ENCODE measurements at places on chromosomes 3 and 15.

GRCh38 chr15:34701536-34701935, 53.3 kb downstream of the GJD2 start:
- DNase-seq, result no peak

GRCh38 chr3:79038057-79038456, 729.7 kb downstream of the ROBO1 start:
- no peak for DNase-seq

DNA sequence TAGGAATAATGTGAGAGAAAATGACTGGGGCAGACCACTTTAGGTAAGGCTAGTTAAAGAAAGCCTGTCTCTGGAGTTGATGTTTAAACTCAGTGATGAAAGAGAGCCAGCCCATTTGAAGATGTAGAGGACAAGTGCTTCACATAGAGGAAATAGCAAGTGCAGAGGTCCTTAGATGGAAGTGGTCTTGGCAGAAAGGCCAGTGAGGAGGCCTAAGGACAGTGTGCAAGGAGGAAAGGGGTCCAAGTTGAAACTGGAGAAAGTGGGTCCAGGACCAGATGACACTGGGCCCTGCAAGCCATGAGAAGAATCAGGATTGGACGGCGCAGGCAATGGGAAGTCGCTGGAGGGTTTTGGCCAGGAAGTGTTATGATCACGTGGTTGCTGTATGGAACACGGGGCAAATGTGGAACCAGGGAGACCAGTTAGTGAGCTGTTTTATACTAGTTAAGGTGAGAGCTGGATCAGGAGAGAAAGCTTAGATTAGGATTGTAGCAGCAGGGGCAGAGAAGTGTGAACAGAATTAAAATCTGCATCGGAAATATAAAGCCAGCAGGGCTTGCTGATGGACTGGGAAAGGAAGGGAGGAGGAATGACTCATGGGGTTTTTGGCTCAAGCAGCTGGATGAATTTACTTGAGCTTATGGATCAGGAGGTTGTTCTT, 48.0 kb upstream of the SCAANT1 start:
- no peak for DNase-seq

DNA sequence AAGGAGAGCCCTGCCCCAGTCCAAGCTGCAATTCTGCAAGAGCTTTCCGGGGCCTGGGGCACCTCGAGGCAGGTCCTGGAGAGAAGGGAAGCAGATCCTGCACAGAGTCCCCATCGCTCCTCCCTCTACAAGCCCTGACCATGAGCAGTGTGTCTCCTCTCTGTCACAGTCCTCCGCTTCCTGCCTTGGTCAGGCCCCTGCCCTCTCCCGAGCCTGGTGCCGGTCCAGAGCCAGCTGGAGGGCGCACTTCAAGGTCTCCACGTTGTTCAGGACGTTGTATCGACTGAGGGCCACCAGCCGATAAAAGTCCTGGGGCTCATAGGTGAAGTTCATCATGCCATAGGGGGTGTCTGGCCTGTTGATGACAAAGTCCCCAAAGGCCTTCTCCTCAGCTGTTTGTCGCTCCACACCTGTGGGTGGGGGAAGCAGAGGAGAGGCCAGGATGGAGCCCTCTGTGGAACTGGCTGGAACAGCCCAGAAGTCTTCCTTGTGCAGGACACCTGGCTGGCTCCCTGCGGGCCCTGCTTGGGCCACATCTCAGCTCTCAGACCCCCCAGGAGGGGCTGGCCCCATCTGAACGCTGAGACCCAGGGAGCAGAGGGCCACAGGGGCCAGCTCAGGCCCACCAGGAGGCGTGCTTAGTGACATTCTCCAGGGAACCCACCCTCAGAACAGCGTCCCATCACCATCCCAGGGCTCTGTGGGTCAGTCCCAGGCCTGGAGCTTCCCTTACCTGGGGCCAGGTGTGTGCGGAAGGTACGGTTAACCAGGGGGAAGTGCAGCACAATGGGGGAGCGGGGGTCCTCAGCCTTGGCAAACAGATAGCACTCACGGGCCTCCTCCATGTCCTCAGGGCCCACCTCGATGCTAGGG, 14.4 kb downstream of the PLA2G4F start:
- no peak for DNase-seq

DNA sequence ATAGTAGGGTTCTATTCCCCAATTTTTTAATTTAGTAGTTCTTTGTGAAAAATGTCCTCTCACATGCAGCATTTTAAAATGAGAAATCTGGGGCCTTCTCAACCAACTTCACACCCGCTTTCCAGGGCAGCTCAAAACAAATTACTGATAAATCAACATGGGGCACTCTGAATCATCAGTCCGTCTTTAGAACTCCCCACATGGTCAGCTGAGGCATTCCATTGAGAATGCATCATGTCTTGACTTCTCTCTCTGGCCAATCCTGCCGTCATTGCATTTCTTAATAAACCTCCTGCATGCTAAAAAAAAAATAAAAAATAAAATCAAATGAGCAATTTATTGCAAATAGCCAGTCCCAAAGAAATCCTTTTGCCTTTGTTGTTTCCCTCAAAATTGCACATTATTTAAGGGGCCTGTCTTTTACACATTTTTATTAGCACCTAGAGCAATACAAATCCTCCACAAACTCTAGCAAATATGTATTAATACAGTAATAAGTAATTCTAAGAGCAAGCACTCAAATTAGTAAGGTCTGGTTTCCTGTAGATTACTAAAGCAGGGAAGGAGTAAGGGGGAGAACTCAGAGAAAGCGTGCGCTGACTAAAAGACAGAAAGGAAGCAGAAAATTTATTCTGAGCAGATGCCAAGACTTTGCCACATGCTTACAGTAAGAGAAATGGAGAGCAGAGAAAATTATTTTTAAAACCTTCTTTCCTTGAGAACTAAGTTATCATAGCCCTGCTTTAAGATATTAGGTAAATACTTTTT, 175.7 kb downstream of the TNIK start:
- no peak for DNase-seq

GRCh38 chr3:120182613-120183511, 88.6 kb upstream of the GSK3B start:
- DNase-seq, result no peak

- DNase-seq, result no peak
Measured at GRCh38 chr3:12785096-12785495, 11.4 kb upstream of the CAND2 start.

Data from stimulated activated CD4-positive, alpha-beta T cell treated with anti-CD3 and anti-CD28 coated beads, TNF-alpha, amount 100 ng/mL, for 1 hour (primary cell).